Right lobe of liver (tissue), 6 donors: ENCODE measurements at places on chromosomes 12 and 14. TPM values are rescaled to one million over a fixed set of nuclear protein-coding genes. Genes with fewer than 3 reads are reported as not detected.

The EIF2S1 gene
- 52.0 TPM for total RNA-seq

The NOVA1 gene
- total RNA-seq = 0.63 TPM

The ALDH1L2 gene
- total RNA-seq = 0.15 TPM

The CFAP54 gene
- 0.12 TPM for total RNA-seq

The SLC22A17 gene
- 2.2 TPM for total RNA-seq

The CLEC1B gene
- total RNA-seq = 10.5 TPM

The TPPP2 gene
- 0.24 TPM for total RNA-seq
